SW480 (cell line): ENCODE measurements at places on chromosomes 12 and 14.
A peak's percentile ranks its signal among the peaks of the same experiment; 100 is the strongest.

GRCh38 chr12:105820429-105821125 is 318.2 kb downstream of the NUAK1 start:
- DNase-seq, result no peak

GRCh38 chr12:45928309-45928708 is 62.1 kb downstream of the SCAF11 start:
- no peak for DNase-seq

GRCh38 chr12:89169321-89169720 is 183.0 kb downstream of the DUSP6 start:
- no peak for DNase-seq

- DNase-seq, result peak; percentile 48
Observed at GRCh38 chr14:103512701-103513611, 9.7 kb downstream of the CKB start.

DNA sequence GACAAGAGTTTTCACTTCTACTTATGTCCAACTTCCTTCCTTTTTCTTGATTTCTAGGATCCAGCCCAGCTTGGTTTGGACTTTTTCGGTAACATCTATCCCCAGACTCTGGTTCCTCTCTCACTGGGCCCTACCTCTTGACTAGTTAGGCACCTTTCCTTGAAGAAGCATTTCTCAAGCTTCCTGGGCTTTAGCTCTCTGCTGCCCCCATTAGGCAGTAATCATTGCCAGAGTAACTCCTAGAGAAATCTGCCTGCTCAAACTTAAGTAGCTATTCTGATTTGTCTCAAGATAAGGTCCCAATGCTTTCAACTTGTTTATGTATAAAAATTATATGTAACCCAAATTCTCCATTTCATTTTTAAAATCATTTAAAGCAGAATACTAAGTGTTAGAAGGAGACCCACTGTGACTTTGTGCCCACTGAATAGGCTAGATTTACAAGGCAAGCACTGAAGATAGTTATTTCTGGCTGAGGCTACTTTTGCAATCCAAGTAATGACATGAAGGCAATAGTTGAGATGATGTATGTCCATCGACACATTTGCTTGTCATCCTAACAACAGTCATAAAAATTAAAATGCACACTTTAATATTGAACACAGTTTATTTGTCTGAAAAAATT is 275.0 kb upstream of the G2E3 start:
- DNase-seq, result peak; percentile 3

GRCh38 chr12:132426349-132427173 is 63.4 kb upstream of the FBRSL1 start:
- no peak for DNase-seq

GRCh38 chr12:131142891-131143657 is 189.4 kb downstream of the ADGRD1 start:
- no peak for DNase-seq

DNA sequence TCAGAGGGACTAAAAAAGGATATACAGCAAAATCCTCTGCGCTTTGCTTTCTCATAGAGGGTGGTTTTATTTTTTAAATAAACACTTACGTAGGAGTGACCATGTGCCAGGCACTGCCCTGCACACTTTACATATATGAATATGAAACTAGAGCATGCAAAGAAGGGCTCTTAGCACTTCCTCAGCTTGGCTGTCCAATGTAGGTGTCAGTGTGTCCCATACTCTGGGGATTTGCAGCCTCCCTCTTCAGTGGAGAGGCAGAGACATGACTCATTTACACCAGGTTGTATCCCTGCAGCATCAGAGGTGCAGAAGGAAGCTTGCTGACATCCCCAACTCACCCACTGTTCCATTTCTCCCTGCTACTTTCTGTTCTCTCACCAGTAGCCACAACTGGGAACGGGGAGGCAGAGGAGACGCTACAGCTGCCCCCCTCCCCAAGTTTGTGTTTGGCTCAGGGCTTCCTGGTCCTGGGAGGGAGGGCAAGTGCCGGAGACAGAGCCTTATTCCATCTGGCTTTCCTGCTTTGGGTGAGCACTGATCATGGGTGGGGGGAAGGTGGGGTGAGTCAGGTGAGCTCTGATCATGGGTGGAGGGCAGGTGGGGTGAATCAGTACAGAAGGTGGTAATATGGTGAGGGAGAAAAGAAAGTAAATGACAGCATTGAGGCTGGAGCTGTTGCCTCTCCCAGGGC is 4.9 kb upstream of the KRT5 start:
- DNase-seq, result peak; percentile 60

- no peak for DNase-seq
Observed at GRCh38 chr12:26425587-26426260, 230.4 kb downstream of the SSPN start.

GRCh38 chr14:51228890-51229289 is 11.2 kb upstream of the TMX1 start:
- DNase-seq, result no peak

DNA sequence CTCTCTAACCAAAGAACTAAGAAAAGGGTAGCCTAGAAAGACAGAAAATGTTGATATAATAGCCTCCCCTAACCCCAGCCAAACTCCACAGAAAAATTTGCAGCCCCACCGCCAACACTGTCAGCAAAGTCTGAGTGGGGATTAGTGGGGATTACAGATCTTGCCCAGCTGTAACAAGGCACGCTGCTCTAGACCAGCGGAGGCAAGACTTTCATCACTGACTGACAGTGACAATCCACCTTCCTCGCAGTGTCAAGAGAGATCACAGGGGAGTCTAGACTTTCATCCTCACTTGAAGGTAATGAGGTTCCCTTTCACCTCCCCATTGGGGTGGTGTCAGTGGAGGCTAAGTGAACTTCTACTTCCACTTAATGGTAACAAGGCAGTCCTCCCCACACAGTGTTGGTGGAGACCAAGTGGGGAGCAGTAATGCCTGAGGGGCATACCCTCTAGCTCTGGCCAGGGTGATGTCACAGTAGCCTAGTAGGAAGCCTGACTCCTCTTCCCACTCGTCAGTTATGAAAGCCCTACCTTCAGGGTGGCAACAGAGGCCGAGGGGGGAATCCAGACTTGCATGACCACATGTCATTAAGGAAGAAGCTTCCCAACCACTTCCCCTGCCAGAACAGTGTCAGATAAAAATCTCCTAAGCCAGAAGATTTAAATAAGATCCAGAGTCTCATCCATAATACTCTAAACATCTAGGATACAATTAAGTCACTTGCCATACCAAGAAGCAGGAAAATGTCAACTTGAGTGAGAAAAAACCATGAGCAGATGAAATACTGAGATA is 91.7 kb upstream of the RASSF8 start:
- DNase-seq, result no peak

- no peak for DNase-seq
Observed at GRCh38 chr12:122516544-122517361, 10.0 kb downstream of the RSRC2 start.

DNA sequence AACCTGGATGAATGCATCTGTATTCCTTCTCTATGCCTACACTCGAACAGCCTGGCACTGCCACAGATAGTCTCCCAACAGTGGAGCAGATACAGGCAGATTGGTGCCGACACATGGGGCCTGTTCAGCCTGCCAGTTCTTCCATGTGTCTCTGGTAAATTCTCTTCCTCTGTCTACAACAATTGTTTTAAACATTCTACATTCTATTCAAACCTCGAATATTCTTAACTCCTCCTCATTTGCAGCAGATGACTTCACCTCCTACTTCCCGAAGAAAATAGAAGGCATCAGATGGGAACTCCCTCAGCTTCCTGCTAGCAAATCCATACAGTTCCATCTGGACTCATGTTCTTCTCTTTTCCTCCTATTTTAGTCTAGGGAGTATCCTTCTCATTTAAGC is 43.1 kb upstream of the OTOGL start:
- no peak for DNase-seq

GRCh38 chr12:101885912-101886561 is 8.7 kb downstream of the DRAM1 start:
- DNase-seq, result no peak

DNA sequence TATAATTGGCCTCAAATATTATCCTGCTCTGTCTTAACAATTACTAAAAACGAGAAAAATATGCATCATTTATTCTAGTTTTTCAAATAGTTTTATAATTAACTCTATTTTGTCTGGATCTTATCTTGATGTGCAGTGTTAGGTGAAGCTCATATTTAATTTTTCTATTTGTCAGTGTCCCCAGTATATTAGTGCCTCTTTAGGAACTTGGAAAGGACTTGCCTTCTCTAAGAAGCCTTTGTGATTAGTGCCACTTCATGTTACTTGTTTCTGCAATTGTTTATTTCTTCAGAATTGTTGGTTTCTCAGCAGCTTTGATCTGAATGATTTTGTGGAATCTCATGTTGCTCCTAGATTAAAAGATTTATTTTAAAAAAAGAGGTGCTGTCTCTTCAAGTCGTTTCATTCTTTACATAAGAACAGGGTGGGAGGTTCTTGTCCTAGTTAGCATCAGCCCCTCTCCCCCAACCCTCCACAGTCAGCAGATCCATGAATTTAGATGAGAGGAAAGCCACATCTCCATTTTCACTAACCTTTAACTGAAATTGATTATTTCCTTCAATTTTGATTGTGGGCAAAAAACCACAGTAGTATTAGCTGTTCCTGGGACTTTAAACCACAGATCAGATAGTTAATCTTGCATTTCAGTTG is 434.4 kb downstream of the RAD51B start:
- no peak for DNase-seq

- no peak for DNase-seq
Observed at GRCh38 chr14:53333809-53334208, 180.7 kb upstream of the DDHD1 start.

GRCh38 chr12:94170690-94171594 is 22.6 kb downstream of the PLXNC1 start:
- DNase-seq, result no peak

GRCh38 chr14:53979747-53980642 is 23.4 kb upstream of the BMP4 start:
- DNase-seq, result peak; percentile 54

DNA sequence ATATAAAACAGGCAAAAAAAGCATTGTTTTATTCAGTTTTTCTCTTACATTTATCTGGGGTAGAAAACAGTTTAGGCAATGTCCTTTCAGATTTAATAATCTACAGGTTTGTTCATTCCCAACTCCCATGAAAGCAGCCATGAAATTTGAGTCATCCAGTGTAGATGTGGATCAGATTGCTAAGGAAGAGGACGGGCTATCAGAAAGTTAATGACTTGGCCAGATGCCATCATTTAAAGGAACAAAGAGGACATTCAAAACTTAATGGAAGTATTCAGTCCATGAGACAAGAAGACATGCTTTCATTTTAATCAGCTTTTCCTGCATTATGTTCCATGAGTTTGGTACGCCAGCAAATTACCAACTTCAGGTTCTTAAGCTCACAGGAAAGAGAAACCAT is 31.1 kb upstream of the POC1B start:
- DNase-seq, result peak; percentile 39

GRCh38 chr14:100556140-100556475 is 31.1 kb downstream of the BEGAIN start:
- no peak for DNase-seq

GRCh38 chr12:14770496-14771461 is 32.5 kb downstream of the WBP11 start:
- DNase-seq, result peak; percentile 96

- DNase-seq, result no peak
Observed at GRCh38 chr14:89399157-89399556, 17.9 kb downstream of the FOXN3 start.

DNA sequence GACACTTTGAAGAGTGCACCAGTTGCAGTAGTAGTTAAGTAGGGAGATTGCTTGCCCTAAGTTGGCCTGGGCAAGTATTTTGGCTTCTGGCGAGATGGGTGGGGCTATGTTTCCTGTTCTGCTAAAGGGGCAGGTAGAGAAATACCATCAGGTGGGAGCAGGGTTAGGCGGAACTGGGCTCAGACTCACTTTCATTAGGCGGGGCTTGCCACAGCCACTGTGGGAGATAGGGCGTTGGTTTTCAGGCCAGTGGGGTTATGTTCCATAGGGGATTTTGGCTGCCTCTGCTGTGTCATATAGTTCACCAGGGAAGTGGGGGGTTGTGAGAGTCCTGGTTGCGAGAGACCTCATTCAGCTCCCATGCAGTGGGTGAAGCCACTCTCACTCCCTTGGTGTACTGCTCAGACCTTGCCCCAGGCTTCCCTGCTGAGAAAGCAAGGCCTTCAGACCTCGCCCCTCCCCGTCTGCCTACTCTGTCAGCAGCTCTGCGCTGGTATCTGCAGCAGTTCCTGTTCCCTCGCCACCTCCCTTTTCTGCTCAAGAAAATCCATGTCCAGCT is 43.3 kb downstream of the AEBP2 start:
- DNase-seq, result peak; percentile 7

DNA sequence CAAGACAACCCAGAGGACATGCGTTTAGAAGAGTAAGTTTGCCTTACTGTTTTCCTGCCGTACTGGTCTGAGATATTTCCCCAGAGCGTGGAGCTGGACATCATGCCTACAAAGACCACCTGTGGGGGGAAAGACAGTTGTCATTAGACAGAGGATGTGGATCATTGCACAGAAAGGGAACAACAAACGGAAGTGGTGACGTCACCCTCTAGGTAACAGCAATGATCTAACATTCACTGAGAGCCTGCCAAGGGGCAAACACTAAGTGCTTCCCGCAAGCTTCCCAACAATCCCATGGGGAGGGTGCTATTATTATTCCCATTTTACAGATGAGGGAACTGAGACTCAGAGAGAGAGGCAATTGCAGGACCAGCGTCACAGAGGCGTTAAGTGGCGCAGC is 48.5 kb downstream of the SVOP start:
- DNase-seq, result no peak

- DNase-seq, result peak; percentile 32
Observed at GRCh38 chr14:33842299-33842698, 108.6 kb downstream of the EGLN3 start.

GRCh38 chr12:65827342-65827741 is 3.1 kb downstream of the HMGA2 start:
- no peak for DNase-seq

DNA sequence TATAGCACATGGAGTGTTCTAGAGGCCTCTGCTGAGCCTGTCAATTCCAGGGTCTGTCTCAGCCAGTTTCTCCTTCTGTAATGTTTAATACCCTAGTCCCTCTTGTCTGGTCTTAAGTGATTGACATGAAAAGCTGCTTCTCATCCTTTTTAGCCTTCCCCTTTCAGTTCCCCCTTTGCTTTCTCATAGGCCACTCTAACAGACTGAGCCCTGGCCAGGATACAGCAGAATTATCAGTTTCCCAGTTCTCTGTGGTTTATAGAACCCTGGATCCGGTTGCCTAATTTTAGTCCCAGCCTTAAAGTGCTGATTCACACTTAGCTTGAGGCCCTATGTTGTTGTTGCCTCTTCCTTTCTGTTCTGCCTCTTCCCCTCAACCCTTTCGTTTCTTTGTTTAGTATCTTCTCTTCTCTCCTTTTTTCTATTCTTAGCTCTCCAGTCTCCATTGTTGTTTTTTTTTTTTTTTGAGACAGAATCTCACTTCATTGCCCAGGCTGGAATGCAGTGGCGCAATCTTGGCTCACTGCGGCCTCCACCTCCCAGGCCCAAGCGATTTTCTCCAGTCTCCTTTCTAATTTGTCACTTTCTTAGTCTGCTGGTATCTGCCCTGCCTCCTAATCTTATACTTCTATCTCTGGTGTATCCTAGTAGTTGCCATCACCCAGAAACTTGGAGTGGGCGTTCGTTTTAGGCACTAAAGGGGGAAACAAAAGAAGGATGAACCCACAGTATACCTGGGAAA is 2.9 kb upstream of the BIN2 start:
- DNase-seq, result no peak

GRCh38 chr12:10400829-10401228 is 8.7 kb downstream of the KLRC4 start:
- no peak for DNase-seq

GRCh38 chr12:90512518-90512917 is 442.5 kb downstream of the CCER1 start:
- no peak for DNase-seq
